Smooth muscle cell of the pulmonary artery (primary cell): ENCODE measurements at places on chromosomes 12 and 14. TPM values are rescaled to one million over a fixed set of nuclear protein-coding genes. Genes with fewer than 3 reads are reported as not detected.

Gene KRT3
- total RNA-seq = not detected in 2 replicates

Gene HOXC11
- total RNA-seq = not detected in 2 replicates

Gene IFNG-AS1
- 0.07 TPM in 1 of 2 replicates, not detected in the other for total RNA-seq

Gene BMP4
- total RNA-seq = 9.7 and 20.0 TPM in 2 replicates

Gene CAPS2
- 7.4 and 10.4 TPM in 2 replicates for total RNA-seq

Gene CCDC196
- not detected in 2 replicates for total RNA-seq

Gene SMIM41
- 0.07 and 0.10 TPM in 2 replicates for total RNA-seq

Gene CAPZA3
- total RNA-seq = not detected in 2 replicates

Gene SPIC
- total RNA-seq = not detected in 2 replicates

Gene PAPOLA
- total RNA-seq = 118 and 122 TPM in 2 replicates

Gene RNASE2
- not detected in 2 replicates for total RNA-seq

Gene RFX4
- total RNA-seq = not detected in 2 replicates

Gene PTPRQ
- total RNA-seq = 0.13 and 0.86 TPM in 2 replicates

Gene FGF23
- not detected in 2 replicates for total RNA-seq
